ENCODE measurements at places on chromosomes 12 and 14. TPM values are rescaled to one million over a fixed set of nuclear protein-coding genes. Genes with fewer than 3 reads are reported as not detected.

The MAP3K9 gene
- total RNA-seq: 7.5 TPM

The TMEM229B gene
- total RNA-seq: 8.2 TPM

The SMIM41 gene
- total RNA-seq: 0.42 TPM

The HOXC10 gene
- not detected for total RNA-seq

The DAZAP2 gene
- total RNA-seq: 779 TPM

The IL26 gene
- total RNA-seq: 0.21 TPM

The CEBPE gene
- total RNA-seq: 0.21 TPM

The PTPRR gene
- not detected for total RNA-seq

Data from mononuclear cell (primary cell).